ENCODE measurements at places on chromosomes 12 and 14. TPM values are rescaled to one million over a fixed set of nuclear protein-coding genes. Genes with fewer than 3 reads are reported as not detected.

The SERPINA1 gene
- 153 TPM for total RNA-seq

The BMP4 gene
- total RNA-seq = 14.5 TPM

The GNB3 gene
- 0.72 TPM for total RNA-seq

The NAA25 gene
- total RNA-seq = 14.3 TPM

- H3K27ac ChIP-seq = no peak overlapping the region
- peak overlapping the region; percentile 40 for H3K4me3 ChIP-seq
Measured at GRCh38 chr14:103074729-103075367, 9.2 kb upstream of the LBHD2 start.

GRCh38 chr12:58249610-58250009, 308.2 kb downstream of the ATP23 start:
- no peak overlapping the region for H3K4me3 ChIP-seq
- H3K27me3 ChIP-seq = no peaks in the 10 kb centered on the region
- H3K27ac ChIP-seq = no peak overlapping the region
- H3K4me1 ChIP-seq = no peaks in the 10 kb centered on the region

GRCh38 chr14:104477666-104478380, 101.7 kb upstream of the C14orf180 start:
- no peak overlapping the region for H3K27ac ChIP-seq
- no peak for DNase-seq
- H3K4me3 ChIP-seq = no peak overlapping the region
- no peaks in the 10 kb centered on the region for H3K4me1 ChIP-seq

Measured in colonic mucosa (tissue), 4 donors.